ENCODE measurements at places on chromosomes 6 and 20.
A peak's percentile ranks its signal among the peaks of the same experiment; 100 is the strongest.

- DNase-seq, result peak; percentile 75
Observed at GRCh38 chr20:23048283-23049200, 930 bp downstream of the THBD start.

- no peak for DNase-seq
Observed at GRCh38 chr6:29825848-29826247, 1.8 kb upstream of the HLA-G start.

GRCh38 chr20:64121586-64121985 is 14.2 kb upstream of the NPBWR2 start:
- DNase-seq, result no peak

DNA sequence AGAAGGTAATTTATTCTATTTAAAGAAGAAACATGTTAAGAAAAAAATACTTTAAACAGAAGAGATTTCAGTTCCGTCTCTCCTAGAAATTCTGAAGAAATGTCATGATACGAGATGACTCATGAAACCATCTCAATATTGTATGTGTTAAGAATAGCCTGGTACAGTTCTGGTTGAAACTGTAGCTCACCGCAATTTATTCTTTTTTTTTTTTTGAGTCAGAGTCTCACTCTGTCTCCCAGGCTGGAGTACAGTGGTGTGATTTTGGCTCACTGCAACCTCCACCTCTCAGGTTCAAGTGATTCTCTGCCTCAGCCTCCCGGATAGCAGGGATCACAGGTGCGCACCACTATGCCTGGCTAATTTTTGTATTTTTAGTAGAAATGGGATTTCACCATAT is 103.3 kb downstream of the ARHGAP18 start:
- no peak for DNase-seq

DNA sequence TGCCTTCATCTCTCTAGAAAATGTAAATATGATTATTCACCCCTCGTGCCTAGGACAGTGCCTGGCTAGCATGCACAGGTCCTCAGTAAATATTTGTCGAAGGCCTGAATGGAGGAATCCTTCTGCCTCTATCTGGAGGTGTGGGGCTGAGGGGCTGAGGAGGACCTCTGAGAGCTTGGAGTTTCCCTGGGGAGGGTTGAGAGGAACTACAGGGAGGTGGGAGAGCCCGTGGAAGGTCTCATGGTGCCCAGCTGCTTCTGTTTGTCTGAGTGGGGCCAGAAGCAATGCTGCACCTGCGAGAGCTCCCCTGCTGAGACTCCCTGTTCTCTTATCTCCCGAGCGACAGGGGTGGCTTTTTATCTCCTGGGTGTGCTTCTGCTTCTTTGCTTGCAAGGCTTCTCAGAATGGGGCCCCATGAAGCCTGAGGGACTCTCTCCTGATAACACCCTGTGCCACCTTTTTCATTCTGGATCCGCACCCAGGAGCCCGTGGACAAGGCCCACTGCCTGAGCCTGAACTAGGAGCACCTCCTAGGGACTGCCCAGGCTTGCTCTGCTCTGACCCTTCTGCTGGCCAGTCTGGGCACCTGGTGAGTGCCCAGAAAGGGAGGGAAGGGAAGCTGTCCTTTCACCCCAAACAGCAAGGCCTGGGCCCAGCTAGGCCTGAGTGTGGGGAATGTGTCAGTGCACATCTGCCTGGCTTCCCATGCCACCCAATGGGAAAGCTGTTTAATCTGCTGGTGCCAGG is 2.4 kb downstream of the SLC29A1 start:
- no peak for DNase-seq

GRCh38 chr6:158939255-158940159 is 60.5 kb downstream of the RSPH3 start:
- DNase-seq, result no peak

DNA sequence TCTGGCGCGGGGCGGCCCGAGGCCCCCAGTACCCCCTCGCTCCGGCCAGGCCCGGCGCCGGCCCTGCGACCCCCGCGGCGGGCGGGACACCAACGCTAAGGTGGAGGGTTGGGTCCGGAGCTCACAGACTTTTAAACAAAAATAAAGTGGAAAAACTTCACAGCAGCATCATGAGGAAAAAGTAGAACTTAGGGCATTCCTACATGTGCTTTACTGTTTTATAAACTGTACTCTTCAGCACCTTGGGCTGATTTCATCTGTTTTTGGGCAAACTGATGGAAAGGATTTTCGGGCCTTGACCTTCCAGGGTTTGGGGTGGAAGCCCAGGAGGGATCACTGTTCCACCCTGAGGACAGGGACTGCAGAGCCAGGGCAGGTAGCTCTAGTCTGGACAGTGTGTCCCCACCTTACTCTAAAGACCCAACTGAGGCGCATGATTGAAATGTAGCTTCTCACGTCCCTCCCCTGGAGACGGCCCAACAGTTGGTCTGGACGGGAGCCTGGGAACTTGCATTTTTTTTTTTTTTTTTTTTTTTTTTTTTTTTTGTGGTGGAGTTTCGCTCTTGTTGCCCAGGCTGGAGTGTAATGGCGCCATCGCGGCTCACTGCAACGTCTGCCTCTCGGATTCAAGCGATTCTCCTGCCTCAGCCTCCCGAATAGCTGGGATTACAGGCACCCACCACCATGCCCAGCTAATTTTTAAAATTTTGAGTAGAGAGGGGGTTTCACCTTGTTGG is 740 bp downstream of the NELFCD start:
- peak; percentile 33 for DNase-seq

DNA sequence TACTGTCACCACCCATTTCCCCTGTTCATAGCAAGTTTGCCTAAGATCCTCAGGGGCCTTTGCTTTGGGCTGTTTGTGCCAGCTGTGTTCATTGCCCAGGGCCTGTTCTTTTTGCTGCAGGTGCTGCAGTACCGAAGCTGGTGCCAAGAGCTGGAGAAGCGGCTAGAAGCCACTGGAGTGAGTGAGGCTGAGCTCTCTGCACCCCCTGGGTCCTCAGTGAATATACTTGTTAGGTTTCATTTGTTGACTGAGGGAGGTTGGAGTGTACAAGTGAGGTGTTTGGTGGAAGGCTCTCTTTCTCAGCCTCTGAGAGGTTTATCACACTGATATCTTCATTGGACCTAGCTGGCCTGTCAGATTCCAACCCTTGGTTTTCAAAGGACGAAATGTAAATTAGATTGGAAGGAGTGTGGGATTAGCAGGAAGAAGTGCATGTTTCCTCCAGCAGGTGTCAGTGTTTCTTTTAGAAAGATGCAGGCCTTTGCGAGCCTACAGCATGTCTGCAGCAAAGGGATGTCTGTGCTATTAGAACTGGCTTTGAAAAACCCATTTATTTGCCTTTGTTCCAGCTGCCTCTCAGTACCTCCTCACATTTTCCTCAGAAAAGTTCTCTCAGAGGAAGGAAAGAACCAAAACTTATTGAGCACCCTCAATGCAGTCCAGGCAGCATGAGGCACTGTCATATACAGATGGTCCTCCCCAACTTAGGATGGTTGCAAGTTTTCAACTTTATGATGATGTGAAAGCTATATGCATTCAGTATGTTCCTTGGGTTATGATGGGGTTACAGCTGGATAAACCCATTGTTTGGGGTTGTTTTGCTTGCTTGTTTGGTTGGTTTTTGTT is 8.3 kb downstream of the CEP250 start:
- DNase-seq, result peak; percentile 71

DNA sequence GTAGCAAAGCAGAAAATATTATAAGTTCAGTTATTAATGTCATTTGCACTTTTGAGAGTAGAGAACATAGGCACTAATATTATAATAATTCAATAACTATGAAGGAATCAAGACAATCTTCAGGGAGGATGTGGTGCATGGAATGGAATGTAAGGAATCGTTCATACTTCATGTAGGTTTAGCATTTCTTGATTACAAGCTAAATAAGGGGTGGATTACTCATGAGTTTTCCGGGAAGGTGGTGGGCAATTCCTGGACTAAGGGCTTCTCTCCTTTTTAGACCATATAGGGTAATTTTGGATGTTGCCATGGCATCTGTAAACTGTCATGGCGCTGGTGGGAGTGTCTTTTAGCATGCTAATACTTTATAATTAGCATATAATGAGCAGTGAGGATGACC is 9.1 kb upstream of the BTNL2 start:
- no peak for DNase-seq

GRCh38 chr6:165308926-165309731 is at the start of gene C6orf118:
Gene C6orf118 (minus strand): TSS chr6:165309605. CDS start chr6:165309586, 19 bp downstream.
- DNase-seq, result peak; percentile 40

DNA sequence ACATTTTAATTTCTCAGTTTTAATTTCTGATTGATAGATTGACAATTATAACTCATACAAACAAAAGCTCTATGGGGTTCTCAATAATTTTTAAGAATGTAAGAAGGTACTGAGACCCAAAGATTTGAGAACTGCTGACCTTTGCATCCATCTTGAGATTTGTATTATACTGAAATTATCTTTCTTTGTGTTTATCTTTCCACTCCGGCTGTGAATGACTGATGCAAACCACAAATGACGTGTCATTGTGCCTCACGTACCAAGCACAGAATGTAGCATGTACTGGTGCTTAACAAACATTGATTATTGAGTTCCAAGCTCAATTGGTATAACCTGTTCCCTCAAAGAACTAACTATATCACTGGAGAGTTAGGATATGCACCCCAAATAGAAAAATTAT is 152.1 kb upstream of the SMLR1 start:
- DNase-seq, result peak; percentile 60

DNA sequence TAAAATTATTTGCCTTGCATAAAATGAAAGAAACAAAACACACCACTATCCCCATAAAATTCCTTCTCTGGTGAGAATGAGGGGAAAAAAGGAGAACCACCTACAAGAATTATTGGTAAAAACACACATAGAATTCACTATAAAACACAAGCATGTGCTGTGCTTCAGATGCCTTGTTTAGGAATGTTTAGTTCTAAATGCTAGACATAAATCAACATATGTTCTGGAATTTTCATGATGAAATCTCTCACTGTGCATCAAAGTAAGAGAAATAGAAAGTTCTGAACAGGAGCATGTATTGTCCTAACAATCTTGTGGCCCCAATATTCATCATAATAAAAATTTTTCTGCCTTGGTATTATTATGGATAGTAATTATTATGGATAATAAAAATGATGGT is 111.0 kb downstream of the PLCB4 start:
- no peak for DNase-seq

DNA sequence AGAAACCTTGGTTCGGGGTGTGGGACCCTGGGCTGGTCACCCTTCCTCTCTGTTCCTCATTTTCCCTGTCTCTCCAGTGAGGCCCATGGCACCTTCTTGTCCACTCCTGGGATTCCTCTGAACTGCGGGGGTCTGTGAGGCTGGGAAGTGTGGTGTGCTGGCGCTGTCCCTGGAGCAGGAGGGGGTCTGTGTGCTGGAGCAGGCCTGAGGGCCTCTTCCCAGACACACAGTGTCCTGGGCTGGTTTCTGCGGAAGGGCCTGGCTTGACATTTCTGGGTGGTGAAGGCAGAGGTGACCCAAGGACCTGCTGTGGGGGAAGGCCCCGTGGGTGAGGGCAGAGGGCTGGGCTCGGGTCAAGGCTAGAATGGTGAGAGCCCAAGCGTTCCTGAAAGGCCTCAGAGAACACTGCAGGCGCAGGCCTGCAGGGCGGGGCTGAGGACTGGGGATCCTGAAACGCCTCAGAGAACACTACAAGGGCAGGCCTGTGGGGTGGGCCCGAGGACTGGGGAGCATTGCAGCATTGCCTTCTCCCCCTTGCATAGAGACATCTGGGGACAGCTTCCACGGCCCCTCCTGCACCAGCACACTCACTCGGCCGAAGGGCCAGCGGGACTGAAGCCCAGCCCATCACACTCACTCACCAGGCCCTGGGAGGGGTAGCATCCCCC is 10.6 kb upstream of the BAK1 start:
- no peak for DNase-seq

- no peak for DNase-seq
Observed at GRCh38 chr6:117740605-117741004, 65.3 kb downstream of the NUS1 start.

DNA sequence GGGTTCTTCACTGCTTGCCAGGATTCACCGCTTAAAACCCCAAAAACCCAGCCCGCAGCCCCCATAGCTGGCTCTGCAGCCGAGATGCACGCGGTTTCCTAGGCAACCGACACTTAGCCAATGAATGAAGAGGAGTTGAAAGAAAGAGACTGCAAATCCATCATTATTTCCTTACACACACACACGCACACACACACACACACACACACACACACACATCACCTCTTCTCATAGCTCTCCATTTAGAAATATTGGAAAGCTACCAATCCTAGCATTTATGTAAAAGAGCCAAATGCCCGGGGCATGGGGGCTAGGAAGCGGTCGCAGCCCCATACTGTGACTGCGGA is 3.4 kb upstream of the TUBB2B start:
- no peak for DNase-seq

- DNase-seq, result no peak
Observed at GRCh38 chr6:156809446-156810178, 32.4 kb downstream of the ARID1B start.

- peak; percentile 86 for DNase-seq
Observed at GRCh38 chr6:105459049-105459448, 56.2 kb upstream of the PREP start.

- DNase-seq, result no peak
Observed at GRCh38 chr6:20028143-20028542, 184.1 kb downstream of the MBOAT1 start.

DNA sequence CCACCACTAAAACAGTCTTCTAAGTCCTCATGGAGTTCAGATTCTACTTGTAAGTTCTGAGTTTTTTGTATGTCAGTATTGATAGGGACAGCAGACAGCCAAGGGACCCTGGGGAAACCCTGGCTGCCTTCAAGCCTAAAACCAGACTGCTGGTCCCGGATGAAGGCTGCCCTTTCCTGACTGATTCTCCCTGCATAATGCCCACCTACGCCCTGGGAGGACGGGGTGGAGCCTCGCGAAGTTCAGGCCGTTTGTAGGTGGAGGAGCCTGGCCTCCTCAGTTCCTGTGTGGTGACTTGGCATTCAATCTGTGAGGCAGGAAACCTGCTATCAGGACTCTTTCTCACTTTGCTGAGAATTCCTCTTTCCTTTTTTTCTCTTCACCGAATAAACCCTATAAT is 120.3 kb upstream of the LGSN start:
- DNase-seq, result no peak

DNA sequence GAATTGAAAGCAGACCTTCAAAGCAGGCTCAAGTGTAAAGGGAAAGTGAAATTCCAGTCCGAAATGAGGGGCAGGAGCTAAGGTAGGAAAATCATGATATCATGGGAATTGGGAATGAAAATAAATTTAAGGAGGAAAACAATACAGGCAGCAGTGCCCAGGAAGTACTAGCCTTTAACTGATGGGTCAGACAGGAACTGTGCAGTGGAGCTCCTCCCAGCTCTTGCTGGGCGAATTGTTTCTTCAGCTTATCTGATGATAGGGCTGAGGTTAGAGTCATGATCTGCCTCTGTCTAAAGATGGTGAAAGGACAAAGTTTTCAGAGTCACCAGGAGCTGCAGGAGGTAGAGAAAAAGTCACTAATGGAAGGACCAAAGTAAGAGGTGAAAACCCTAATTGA is 457.9 kb upstream of the PTCHD4 start:
- no peak for DNase-seq

- DNase-seq, result no peak
Observed at GRCh38 chr20:53655625-53656292, 62.1 kb upstream of the ZNF217 start.

- no peak for DNase-seq
Observed at GRCh38 chr6:160400446-160400845, 52.3 kb downstream of the SLC22A3 start.
